ENCODE measurements at places on chromosomes 16 and 17. TPM values are rescaled to one million over a fixed set of nuclear protein-coding genes. Genes with fewer than 3 reads are reported as not detected.

DNA sequence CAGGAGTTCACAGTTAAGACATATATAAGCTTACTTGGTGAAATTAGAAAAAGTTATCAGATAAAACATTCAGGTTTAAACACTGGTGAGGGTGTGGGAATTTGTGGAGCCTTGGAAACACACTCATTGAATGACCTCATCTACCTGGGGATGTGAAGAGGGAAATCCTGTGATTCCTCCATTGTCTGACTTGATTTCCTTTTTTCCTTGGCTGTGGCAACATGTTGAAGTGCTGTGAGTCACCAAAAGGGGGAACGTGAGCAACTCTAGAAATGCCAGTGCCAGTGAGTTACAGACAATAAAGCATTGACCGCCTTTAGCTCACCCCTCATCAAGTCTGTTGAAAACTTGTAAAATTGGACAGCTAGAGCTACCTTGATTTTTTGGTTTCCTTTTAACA lies 1.8 kb downstream of the HMOX2 start:
- no peaks in the 10 kb centered on the region for H3K4me1 ChIP-seq
- no peaks in the 10 kb centered on the region for H3K27me3 ChIP-seq
- no peaks in the 10 kb centered on the region for H3K36me3 ChIP-seq
- DNase-seq = no peak

DNA sequence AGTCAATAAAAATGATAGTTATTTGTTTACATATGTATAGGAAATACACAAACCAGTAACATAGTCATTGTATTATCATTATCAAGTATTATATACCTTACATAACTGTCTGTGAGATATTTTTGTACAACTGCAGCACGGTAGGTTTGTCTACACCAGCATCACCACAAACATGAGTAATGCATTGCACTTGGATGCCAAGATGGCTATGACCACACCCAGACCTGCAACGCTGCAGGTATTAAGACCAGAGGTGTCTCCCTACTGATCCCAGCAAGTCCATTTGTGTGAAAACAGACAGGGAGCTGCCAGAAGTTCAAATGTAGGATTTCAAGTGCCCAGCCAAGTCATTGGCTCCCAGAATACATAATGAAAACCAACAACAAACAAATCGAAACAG lies 34.2 kb upstream of the NOS2 start:
- no peak overlapping the region for H3K27ac ChIP-seq
- DNase-seq = no peak
- no peaks in the 10 kb centered on the region for H3K4me1 ChIP-seq
- no peak overlapping the region for H3K4me3 ChIP-seq
- no peaks in the 10 kb centered on the region for H3K27me3 ChIP-seq

DNA sequence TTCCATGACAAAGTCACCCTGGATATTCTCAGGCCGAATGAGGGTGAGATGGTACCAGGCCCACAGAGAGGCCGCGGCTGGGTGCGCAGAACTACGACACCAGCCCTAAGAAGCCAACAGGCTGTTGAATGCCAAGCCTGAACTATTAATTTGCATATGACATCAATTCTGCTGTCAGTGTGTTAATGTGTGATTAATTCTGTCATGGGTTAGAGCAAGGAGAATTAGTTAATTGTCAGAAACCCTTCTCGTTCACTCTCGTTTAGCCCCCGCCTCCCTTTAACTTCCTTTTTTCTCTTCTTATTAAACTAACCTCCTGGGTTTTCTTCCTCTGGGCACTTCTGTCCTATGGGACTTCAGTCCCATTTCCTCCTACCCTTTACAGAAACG lies 123.4 kb downstream of the ZFHX3 start:
- H3K4me3 ChIP-seq = no peak overlapping the region
- no peaks in the 10 kb centered on the region for H3K36me3 ChIP-seq
- DNase-seq = no peak
- H3K27ac ChIP-seq = no peak overlapping the region

- H3K4me1 ChIP-seq = no peaks in the 10 kb centered on the region
- no peak overlapping the region for H3K4me3 ChIP-seq
Measured at GRCh38 chr16:26952411-26952810, 114.3 kb upstream of the C16orf82 start.

GRCh38 chr17:17700251-17700969 lies 19.2 kb downstream of the RAI1 start:
- H3K27ac ChIP-seq = peak overlapping the region; percentile 90
- DNase-seq = no peak
- H3K27me3 ChIP-seq = no peaks in the 10 kb centered on the region
- H3K4me1 ChIP-seq = peaks cover 10% of the 10 kb centered on the region
- peak overlapping the region; percentile 40 for H3K4me3 ChIP-seq
- H3K36me3 ChIP-seq = no peaks in the 10 kb centered on the region

DNA sequence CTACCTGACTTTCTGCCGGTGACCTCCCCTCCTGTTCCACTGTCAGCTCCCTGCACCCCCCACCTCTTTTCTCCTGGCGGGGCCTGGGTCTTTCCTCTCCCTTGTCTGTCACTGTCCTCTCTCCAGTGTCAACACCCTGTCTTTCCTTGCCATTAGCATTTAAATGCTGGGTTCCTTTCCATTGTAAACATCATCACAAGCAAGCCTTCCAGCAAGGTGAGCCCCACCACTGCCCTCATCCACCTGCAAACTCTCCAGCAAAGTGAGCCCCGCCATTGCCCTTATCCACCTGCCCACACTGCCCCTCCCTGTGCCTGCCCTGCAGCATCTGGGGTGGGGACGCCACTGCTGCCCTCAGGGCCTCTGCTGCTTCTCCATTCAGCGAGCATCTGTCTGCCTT lies 195.0 kb downstream of the ENGASE start:
- H3K36me3 ChIP-seq = no peaks in the 10 kb centered on the region
- no peak overlapping the region for H3K27ac ChIP-seq
- no peaks in the 10 kb centered on the region for H3K27me3 ChIP-seq
- DNase-seq = no peak
- H3K4me1 ChIP-seq = no peaks in the 10 kb centered on the region

DNA sequence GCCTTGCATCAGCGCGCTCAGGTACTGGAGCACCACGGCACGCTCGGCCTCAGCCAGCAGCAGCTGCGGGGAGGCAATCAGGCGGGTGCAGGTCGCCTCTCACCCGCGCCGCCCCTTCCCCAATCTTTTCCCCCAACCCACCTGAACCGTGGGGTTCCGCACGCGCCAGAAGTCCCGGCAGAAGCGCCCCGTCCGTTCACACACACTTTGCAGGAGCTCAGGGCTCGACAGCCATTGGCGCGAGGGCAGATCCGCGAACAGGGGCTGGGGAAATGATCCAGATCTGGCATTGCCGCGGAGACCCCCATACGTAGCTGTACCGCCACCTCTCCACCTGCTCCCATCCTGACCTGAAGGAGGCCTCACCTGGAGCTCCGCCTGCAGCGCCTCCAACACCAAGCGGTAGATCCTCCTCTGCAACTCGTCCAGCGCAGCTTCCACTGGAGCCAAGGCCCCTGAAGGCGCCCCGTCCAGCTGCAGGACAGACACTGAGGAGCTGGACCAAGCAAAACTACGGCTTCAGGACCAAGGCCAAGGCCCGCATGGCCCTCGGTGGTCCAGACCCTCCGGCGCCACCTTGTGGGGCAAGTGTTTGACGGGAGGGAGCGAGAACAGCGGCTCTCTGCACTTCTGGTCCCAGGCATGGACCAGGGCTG lies 1.4 kb upstream of the MATCAP1 start:
- H3K27ac ChIP-seq = no peak overlapping the region
- H3K36me3 ChIP-seq = no peaks in the 10 kb centered on the region
- no peaks in the 10 kb centered on the region for H3K27me3 ChIP-seq
- peaks cover 9% of the 10 kb centered on the region for H3K4me1 ChIP-seq
- DNase-seq = peak; percentile 92

- H3K4me1 ChIP-seq = peaks cover 5% of the 10 kb centered on the region
- no peaks in the 10 kb centered on the region for H3K27me3 ChIP-seq
- no peaks in the 10 kb centered on the region for H3K36me3 ChIP-seq
- H3K4me3 ChIP-seq = no peak overlapping the region
- H3K27ac ChIP-seq = no peak overlapping the region
- DNase-seq = no peak
Measured at GRCh38 chr16:28126684-28127620, 63.4 kb upstream of the GSG1L start.

- no peak overlapping the region for H3K27ac ChIP-seq
- no peaks in the 10 kb centered on the region for H3K36me3 ChIP-seq
- no peaks in the 10 kb centered on the region for H3K4me1 ChIP-seq
- H3K27me3 ChIP-seq = no peaks in the 10 kb centered on the region
Measured at GRCh38 chr16:89455178-89455577, 35.2 kb downstream of the ANKRD11 start.

DNA sequence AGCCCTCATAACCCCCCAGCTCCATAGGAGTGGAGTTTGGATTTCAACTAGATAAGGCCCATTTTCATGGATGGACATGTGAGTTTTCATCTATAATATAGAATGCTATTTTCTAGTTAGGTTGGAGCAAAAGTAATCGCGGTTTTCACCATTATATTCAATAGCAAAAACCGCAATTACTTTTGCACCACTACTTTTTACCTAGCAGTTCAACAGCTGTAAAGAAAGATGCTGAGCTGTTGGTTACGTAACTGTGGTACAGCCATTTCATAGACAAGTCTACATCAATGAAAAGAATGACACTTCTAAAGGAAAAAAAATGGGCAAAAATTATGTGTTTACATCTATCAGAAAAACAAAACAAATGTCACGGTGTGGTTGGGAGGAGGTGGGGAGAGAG lies 507.7 kb downstream of the MAF start:
- H3K36me3 ChIP-seq = no peaks in the 10 kb centered on the region
- H3K27ac ChIP-seq = no peak overlapping the region
- no peaks in the 10 kb centered on the region for H3K27me3 ChIP-seq
- no peak overlapping the region for H3K4me3 ChIP-seq
- no peak for DNase-seq
- H3K4me1 ChIP-seq = no peaks in the 10 kb centered on the region

DNA sequence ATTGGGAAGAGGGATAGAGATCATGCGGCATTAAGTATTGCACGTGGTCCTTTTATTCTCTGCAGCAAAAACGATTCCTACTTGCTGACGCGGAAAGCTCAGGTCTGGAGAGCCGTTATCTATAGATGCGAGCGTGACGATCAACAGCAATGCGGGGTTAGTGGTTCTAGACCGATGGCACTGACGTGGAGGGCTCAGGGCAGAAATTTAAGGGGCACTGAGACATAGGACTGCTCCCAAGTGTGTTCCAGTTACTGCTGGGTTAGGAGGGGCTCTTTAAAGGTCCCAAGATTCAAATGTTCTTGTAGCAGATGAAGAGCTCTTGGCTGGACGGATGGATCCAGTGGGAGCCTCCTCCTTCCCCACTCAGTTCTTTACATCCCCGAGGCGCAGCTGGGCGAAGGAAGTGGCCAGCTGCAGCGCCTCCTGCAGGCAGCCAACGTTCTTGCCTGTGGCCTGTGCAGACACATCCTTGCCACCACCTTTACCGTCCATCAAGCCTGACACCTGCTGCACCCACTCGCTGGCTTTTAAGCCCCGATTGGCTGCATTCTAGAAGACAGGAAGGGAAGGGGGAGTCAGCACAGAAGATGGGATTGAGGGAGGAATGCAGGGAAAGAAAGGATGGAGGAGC lies 732 bp upstream of the EXOSC6 start:
- H3K4me1 ChIP-seq = peaks cover 11% of the 10 kb centered on the region
- no peaks in the 10 kb centered on the region for H3K27me3 ChIP-seq
- no peak for DNase-seq
- peak overlapping the region; percentile 93 for H3K27ac ChIP-seq
- no peaks in the 10 kb centered on the region for H3K36me3 ChIP-seq

GRCh38 chr17:16417896-16418684 lies 2.7 kb downstream of the TRPV2 start:
- peaks cover 11% of the 10 kb centered on the region for H3K4me1 ChIP-seq
- H3K27me3 ChIP-seq = no peaks in the 10 kb centered on the region
- no peaks in the 10 kb centered on the region for H3K36me3 ChIP-seq
- no peak overlapping the region for H3K4me3 ChIP-seq

MMP2 gene
- total RNA-seq = 410 TPM

KRT9 gene
- not detected for total RNA-seq

NPIPB12 gene
- 95.3 TPM for total RNA-seq

EFCAB13 gene
- total RNA-seq = 22.8 TPM

SEZ6L2 gene
- total RNA-seq = not detected

BIRC5 gene
- total RNA-seq = not detected

WSCD1 gene
- total RNA-seq = 5.0 TPM

CCR7 gene
- total RNA-seq = not detected

CTRB1 gene
- total RNA-seq = not detected

DBNDD1 gene
- 1.0 TPM for total RNA-seq

CMTM2 gene
- total RNA-seq = not detected

All from uterus (tissue), 4 donors.